ENCODE measurements at places on chromosomes 12 and 14.

GRCh38 chr12:15754233-15754632 lies 35.0 kb downstream of the EPS8 start:
- no peak for DNase-seq

GRCh38 chr12:49355913-49356312 lies 9.2 kb downstream of the DNAJC22 start:
- DNase-seq: no peak

DNA sequence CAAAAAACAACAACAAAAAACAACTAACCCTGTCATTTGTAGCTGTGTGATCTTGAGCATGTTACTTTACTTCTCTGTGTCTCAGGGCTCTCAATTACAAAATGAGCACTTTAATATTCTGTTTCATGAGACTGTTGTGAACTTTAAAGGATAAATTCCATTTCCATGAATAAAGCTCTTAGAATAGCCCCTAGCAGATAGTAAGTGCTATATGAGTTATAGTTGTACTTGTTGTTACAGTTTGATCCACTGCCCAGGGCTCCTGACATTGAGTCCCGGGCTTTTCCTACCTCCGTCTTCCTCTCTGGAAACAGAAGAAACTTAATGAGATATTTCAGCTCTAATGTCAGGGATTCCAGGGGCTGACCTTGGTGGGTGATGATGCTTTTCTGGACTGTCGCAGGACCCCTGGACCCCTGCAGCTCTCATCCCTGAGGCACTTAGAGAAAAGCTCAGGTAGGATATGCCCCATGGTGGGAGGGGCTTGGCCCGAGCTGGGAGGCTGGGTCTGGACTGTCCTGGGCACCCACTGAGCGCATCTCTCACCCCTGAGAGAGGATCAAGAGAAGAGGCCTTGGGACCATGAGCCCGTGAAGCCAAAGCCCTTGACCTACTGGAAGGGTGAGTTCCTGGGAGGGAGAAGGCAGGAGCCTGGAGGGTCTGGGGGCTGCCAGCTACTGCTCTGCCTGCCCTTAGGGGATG lies 5.1 kb downstream of the P3H3 start:
- DNase-seq: no peak

- no peak for DNase-seq
Measured at GRCh38 chr14:64973826-64974225, 1.7 kb upstream of the RAB15 start.

DNA sequence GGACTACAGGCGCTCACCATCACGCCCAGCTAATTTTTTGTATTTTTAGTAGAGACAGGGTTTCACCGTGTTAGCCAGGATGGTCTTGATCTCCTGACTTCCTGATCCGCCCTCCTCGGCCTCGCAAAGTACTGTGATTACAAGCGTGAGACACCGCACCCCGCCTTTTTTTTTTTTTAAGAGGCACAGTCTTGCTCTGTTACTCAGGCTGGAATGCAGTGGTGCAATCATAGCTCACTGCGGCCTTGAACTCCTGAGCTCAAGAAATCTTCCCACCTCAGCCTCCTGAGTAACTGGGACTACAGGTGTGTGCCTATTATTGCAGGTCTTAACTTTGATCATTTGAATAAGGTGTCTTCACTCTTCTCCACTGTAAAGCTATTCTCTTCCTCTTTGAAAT lies 5.3 kb upstream of the GLTP start:
- DNase-seq: no peak

GRCh38 chr12:8644345-8645248 lies 18.0 kb downstream of the MFAP5 start:
- peak; percentile 6 for DNase-seq

- DNase-seq: no peak
Measured at GRCh38 chr12:42299392-42300308, 26.2 kb downstream of the ZCRB1 start.

DNA sequence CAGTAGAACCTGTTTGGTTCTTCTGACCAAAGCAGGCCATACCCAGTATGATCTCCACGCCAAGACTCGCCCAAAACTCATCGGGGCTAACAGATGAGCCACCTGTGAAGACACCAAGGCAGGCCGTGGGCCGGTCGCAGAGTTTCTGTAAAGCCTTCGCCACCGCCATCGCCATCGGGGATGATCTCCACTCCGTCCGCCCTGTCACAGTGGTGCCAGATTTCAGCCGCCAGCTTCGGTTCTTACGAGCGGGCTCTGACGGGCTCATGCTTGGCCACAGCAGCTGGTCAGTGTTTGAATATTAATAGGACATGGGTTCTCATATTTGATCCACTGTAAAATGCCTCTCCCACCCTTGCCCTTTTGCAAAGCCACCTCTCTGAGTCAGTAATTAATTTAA lies 113.2 kb upstream of the TMEM132D start:
- no peak for DNase-seq

GRCh38 chr12:50537538-50537919 lies 32.7 kb downstream of the DIP2B start:
- DNase-seq: no peak

DNA sequence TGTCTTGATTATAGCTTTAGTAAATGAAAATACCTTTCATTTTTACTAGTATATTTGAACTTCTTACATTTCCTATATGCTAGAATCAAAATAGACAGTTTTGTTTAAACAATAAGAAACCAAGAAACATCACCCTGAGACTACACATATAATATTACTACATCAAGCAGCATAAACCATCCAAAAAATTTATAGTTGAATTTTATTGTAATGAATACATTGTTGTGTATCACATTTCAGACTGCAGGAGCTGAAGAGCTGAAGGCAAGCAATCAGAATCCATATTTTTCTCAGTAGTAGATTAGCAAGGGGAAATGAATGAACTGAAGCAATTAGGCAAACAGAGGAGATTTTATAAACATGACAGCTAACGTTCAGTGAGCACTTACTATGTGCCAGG lies 379.2 kb downstream of the BTG1 start:
- DNase-seq: no peak

DNA sequence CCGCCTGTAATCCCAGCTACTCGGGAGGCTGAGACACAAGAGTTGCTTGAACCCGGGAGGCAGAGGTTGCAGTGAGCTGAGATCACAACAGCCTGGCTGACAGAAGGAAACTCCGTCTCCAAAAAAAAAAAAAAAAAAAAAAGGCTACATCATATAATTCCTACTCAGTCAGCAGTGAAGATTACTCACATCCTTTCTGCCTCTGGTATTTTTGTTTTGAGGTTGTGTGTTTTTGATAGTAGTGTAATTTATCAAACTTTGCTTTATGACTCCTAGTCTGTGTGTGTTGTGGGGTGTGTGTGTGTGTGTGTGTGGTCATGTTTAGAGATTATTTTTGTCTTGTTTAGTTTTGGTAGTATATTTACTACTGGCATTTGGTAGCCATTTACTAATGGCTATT lies 29.8 kb upstream of the DLGAP5 start:
- DNase-seq: no peak

GRCh38 chr12:115973968-115974724 lies 303.3 kb downstream of the MED13L start:
- DNase-seq: no peak

DNA sequence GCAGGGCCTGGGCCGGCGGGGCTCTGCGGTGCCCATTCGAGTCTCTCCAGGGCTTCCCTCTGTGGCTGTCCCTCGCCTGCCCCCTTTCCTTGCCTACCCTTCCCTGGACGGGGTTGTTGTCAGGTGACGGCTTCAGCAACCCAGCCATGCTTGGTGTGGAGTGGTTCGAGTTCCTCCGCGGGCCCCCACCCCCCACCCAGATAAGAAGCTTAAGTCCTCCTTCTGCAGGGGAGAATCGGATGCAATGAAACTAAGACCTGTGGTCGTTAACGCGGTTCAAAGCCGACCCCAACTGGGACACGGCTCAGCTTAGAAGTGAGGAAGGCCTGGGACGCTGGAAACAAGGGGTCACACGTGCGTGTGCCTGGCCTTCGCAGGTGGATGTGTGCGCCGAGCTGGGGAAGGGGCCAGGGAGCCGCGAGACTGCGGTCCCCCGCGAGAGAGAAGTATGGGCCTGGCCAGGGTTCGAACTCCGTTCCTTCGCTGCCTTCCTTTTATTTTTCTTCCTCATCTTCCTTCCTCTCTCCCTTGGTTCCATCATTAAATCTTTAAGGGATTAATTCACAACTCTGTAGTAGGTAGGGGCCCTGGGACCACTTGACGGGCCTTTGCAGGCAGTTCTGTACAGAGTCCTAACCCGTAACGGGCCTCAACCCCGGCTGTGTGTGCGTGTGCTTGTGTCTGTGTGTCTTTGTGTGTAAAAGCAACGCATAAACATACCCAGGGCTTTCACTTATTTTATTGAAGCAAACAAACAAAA lies 3.5 kb downstream of the TTC6 start:
- DNase-seq: no peak

GRCh38 chr14:38883127-38883526 lies 219.9 kb downstream of the SEC23A start:
- DNase-seq: no peak

- no peak for DNase-seq
Measured at GRCh38 chr12:131025939-131026702, 72.4 kb downstream of the ADGRD1 start.

- DNase-seq: no peak
Measured at GRCh38 chr14:69154779-69155178, 1.9 kb upstream of the DCAF5 start.

GRCh38 chr12:108320507-108321293 lies 18.4 kb downstream of the CMKLR1 start:
- no peak for DNase-seq

DNA sequence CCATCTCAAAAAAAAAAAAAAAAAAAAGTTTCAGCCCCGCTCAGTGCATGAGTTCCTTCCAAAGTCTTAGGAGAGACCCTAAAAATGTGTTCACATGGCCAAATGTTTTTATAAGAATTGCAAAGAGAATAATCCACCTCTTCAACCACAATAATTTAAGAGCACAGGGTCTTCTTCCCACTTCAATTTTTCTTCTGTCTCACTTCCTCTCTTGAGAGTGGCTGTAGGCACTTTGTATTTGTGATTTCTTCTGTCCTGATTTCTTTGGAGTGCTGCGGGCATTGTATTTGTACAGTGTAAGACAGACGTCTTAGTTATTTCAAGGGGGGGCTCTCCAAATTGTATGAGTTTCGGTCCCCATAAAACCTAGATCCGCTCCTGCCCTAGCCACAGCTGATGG lies 58.3 kb downstream of the C12orf56 start:
- no peak for DNase-seq

GRCh38 chr12:20055856-20056255 lies 312.5 kb upstream of the PDE3A start:
- DNase-seq: no peak

GRCh38 chr14:34361504-34362011 lies 100.5 kb downstream of the SPTSSA start:
- DNase-seq: no peak

DNA sequence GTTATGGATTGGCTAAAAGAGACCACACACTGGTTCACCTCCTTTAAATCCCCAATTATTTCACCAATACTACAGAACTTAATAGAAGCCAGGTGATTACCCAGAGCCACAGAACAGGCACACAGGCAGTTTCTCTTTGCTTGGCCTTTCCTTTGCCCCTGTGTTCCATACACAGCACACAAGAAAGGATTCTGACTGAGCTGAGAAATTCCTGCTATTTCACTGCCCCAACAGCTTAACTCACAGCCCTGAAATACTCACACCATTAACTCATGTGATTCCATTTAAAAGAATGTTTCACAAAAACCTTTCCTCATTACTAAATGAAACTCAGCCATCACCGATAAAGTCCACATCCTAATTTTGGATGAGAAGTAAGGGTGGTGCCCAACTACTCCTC lies 133.6 kb downstream of the MED13L start:
- no peak for DNase-seq

GRCh38 chr12:122130150-122130549 lies 43.9 kb downstream of the IL31 start:
- no peak for DNase-seq

- no peak for DNase-seq
Measured at GRCh38 chr12:45326358-45326975, 110.6 kb downstream of the ANO6 start.

- DNase-seq: no peak
Measured at GRCh38 chr12:96495155-96495554, 5.8 kb downstream of the CFAP54 start.

- no peak for DNase-seq
Measured at GRCh38 chr12:112126000-112126438, 659 bp downstream of the TRAFD1 start.

- DNase-seq: no peak
Measured at GRCh38 chr12:15688202-15688736, 100.9 kb downstream of the EPS8 start.

DNA sequence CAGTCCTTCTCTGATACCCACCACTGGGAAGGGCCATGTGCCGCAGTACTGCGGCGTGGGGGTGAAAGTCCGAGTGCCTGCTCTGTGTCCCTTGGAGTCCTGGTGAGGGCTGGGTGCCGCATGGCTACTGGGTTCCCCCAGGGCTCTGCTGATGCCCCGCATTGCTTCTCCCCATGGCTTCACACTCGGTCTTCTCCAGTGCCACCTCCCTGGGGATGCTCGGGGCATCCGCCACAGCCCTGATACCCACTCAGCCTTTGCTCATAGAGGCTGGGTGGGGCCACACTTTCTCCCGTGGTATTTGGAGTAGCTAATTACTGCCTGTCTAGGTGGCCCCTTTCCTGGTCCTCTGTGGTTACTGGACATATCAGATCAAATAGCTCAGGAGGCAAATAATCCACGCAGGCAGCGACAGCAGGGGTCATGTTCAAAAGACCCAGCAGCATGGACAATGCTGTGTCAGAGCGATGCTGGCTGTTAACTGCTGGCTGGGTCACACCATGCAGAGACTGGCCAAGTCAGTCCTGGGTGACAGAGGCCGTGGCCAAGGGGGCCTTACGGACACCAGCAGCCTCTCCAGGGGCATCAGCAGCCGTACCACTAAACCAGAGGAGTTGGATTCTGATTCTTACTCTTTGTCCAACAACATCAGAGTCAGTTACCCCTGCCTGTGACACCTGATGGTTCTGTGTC lies 106.5 kb downstream of the ADGRD1 start:
- DNase-seq: no peak

- DNase-seq: no peak
Measured at GRCh38 chr14:92039063-92039718, 668 bp downstream of the TRIP11 start.

DNA sequence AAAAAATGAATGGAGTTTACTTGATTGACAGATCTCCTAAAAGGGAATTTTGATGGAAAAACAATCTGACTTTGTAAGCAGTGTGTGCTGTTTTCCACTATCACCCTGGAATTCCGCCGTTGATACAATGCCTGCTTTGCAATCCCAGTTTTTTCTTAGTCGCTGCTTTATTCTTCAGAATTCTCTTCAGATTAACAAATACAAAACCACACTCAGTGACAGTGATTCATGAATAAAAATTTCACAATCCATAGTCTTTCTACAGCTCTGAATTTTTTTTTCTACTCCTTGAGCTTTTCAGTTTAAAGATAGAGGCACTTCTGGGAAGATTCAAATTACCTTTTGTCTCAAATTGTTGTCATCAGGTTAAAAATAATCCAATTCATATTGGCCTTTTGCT lies 44.6 kb upstream of the KITLG start:
- no peak for DNase-seq

- DNase-seq: no peak
Measured at GRCh38 chr14:55243386-55243785, 27.8 kb upstream of the FBXO34 start.

DNA sequence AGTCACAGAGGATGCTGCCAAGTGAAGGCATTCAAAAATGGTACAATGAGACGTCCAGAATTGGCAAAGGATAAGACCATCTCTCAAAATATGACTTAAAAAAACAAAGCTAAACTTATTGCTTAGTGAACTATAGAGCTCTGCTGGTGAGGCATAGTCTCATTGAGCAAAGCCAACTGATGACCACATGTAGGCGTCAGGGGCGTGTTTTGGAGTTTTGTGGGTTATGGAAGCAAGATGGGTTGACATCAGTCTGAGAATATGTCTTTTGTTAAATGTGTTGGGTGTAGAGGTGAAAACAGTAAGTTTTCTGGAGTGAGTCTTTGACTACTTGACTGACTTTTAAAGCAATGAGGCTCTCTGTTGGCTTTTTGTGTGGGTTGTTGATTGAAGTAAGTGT lies 47.2 kb downstream of the ATL1 start:
- no peak for DNase-seq

Data from stimulated activated CD4-positive, alpha-beta T cell treated with anti-CD3 and anti-CD28 coated beads, TNF-alpha, amount 100 ng/mL, for 1 hour (primary cell).